Activated T-helper 2 cell treated with anti-CD3 and anti-CD28 coated beads, Interferon-gamma antibody, Interleukin-2, Interleukin-4, amounts not matched to agents 10 μg/mL and 5 μg/mL and 100 μg/mL, durations not matched to agents 14 hours and 24 hours and 36 hours (primary cell): ENCODE measurements at places on chromosomes 11 and 22.

GRCh38 chr11:65850217-65851082 lies 7.5 kb downstream of the CFL1 start:
- peak; percentile 10 for DNase-seq

DNA sequence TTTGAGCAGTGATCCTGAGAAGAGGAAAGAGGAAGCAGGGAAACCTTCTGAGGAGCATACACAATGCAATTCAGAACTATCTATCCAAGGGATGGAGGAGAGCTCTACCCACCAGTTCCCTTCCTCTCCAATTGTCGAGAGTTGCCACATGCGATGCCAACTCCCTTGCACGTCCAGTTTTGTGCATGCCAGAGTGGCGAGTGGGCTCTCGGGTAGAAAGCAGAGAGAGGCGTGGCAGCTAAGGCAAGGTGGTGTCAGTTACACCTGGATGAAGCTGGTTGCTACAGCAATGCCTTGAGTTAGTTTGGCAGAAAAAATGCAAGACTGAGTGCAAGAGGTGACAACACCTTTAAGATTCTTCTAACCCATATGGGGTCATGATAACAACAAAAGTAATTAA lies 420.4 kb upstream of the CCDC90B start:
- no peak for DNase-seq

DNA sequence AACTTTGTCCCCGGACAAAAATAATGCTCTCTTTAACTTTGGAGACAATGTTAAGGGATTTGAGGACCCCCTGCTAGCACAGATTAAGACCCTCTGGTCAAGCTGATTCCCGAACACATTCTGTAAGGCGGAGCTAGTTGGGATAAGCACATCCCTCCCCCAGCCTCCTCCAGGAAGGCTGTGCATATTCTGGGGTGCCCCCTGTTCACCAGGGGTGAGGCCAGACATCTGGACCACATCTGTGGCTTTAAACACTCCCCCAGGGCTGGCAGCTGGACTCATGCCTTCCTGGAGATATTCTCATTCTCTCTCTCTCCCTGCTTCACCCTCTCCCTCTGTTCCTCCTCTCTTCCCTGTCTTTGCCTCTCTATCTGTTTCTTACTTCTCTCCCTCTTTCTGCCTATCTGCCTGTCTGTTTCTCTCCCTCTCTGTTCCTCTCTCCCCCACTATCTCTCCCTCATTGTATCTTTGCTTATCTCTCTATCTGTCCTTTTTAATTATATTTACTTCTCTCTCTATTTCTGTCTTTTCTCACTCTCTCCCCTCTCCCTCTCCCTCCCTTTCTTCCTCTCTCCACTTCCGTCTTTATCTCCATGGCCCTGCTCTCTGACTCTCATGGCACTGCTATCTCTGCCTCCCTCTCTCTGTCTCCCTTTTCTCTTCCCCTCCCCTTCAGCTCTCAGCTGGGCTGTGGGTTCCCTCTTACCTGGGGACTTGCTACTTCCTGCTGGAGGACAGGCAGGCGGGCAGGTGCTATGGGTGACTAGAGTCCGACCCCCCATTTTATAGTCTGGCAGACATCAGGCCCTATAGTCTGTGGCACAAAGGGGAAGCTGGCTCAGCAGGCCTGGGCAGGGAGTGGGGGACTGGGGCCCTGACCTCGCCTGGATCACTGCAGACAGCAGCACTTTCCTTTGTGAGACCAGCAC lies at the start of gene CRYBB1:
Gene CRYBB1, minus strand, starts transcription at position 757 of the 929 bp plus-strand sequence. CDS start 1,708 bp downstream, outside the sequence.
- DNase-seq: no peak

DNA sequence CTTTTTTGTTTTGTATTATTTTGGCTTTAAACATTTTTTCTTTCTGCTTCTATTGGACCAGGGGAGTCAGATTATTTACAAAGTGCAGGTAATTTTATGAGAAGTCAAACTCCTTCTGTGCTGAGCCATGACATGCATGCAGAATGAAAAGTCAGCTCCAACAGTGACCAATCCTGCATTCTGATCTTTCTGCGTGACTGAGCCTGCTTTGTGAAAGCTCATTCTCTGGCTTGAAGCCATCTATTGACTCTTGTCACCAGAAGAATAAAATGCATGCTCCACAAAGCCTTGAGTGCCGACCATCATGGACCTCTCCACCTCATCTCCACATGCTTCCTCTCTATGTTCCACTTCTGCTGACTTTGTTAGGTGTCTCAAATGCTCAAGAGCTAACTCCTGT lies 50.2 kb downstream of the MIAT start:
- no peak for DNase-seq

- DNase-seq: no peak
Observed at GRCh38 chr11:128528294-128528693, 59.1 kb downstream of the ETS1 start.

- no peak for DNase-seq
Observed at GRCh38 chr11:44595964-44596381, 30.5 kb downstream of the CD82 start.

DNA sequence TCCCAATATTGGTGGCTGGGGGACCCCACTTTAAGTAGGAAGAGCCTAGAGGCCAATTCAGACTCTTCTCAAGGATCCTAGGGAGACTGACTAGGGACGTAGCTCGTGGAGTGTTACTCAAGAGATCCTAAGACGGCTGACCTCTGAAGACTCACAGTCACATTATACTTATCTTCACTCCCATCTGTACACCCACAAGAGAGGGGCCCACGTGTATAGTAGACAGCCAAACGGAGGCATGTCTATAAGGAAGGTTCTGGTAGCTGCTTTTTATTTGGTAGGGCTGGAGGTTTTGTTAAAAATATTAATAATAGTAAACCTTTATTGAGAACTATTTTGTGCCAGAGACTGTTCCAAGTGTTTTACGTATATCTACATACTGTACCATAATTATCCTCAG lies 22.9 kb upstream of the APOA1 start:
- no peak for DNase-seq

GRCh38 chr22:46848197-46848596 lies 85.7 kb downstream of the TBC1D22A start:
- no peak for DNase-seq

DNA sequence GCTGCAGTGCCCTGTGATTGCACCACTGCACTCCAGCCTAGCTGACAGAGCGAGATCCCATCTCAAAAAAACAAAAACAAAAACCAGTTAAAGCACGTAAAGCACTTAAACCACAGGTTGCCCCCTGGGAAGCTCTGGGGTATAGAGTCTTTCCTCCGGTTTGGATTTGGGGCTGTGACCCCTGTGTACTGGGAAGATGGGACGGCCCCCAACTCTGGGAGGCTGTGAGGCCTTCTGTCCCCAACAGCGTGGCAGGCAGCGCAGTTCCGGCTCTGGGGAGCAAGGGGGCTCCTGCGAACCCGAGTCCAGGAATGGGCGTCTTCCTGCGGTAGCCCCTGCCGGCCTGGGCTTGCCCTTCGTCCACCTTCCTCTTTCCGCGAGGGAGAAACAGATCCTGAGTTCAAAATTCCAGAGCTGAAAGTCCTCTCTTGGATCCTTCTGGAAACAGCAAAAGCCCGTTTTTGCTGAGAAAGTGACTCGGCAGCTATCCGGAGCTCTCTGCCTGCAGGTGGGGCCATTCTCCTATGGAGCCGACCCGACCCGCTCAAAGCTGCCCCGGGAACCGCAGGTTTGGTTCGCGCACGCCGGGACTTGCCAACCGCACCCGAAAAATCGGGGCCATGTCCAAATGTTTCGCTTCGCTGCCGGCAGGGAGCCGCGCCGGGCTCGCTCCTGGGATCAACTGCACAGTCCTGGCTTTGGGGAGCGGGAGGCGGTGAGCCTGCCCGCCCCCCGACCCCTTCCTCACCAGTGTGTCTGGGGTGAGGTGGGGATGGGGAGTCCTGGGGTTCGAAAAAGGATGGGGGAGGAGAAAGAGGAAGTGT lies 36.3 kb upstream of the POLA2 start:
- DNase-seq: peak; percentile 41

GRCh38 chr11:10857459-10857708 lies 469 bp downstream of the ZBED5 start:
- DNase-seq: no peak

- DNase-seq: no peak
Observed at GRCh38 chr22:25848954-25849353, 107.0 kb downstream of the MYO18B start.

DNA sequence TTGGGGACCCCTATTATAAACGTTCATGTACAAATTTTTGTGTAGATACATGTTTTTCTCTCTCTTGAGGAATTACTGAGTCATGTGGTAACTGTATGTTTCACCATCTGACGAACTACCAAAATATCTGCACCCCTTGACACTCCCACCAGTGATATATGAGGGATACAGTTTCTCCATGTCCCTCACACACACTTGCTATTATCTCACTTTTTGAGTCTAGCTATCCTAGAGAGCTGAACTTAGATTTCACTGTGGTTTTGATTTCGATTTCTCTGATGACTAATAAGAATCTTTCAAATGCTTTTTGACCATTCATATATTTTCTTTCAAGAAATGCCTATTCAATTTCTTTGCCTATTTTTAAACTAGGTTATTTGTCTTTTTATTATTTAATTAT lies 200.2 kb downstream of the PGR start:
- DNase-seq: no peak

GRCh38 chr11:107683061-107683460 lies 28.8 kb downstream of the SLN start:
- DNase-seq: no peak

DNA sequence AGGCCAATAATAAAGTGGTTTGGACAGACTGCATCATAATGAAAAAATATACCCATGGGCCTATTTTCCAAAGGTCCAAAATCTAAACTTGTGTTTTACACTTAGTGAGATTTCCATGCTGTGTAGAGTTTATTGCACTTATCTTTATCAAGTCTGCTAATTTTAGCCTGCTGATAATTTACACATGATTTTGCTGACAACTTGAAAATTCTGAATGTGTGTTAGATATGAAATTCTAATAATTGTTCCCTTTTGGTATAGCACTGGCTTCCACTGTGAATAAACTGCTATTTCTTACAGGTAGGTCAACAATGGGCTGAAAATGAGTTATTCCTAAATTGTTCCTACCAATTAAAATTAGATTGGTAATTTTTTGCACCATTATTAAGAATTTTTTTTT lies 589.1 kb upstream of the ANO3 start:
- no peak for DNase-seq

DNA sequence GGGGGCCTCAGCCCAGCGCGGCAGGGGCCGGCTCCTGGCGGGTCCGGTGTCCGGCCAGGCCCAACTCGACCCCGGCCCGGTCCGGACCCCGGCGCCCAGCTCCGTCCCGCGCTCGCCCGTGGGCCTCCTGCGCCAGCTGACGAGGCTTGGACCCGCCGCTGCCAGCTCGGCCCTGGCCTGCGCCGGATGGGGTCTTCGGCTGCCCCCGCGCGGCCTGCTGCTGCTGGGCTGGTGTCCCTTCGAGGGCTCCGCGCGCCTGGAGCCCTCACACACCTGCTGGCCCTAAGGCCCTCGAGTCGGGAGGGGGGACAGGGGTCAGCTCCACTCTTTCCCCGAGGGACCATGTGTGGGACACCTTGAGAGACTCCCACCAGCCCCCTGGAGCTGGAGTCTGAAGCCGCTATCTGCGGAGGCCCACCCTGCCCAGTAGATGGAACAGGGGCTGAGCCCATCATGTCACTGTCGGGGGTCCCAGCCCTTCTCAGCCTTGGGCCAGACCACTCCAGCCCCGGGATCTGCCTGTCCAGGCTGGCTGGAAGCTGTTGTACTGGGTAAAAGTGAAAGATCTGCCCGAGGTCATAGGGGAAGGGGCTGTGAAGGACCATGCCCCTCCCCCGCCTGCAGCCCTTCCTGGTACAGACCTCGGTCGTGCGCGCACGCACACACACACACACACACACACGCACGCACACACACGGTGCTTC lies 768 bp upstream of the CDKN1C start:
- DNase-seq: no peak

DNA sequence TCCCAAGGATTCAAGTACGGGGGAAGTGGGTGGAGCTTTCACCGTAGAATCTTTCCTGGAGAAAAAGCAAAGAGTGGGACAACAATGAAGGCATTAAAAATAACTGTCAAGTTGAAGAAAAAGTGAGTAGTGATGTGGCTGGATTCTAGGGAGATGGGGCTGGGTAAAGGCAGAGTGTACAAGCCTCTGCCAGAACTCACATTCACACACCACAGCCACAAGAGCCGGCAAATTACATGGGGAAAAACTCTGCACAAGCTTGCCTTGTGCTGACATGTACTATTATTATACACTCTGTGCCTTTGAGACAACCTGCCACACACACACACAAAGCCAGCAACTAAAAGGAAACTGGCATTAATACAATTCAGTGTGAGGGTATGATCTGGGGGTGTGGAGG lies 182.6 kb downstream of the LARGE1 start:
- no peak for DNase-seq

- no peak for DNase-seq
Observed at GRCh38 chr11:42571878-42572610, 739.8 kb upstream of the API5 start.

DNA sequence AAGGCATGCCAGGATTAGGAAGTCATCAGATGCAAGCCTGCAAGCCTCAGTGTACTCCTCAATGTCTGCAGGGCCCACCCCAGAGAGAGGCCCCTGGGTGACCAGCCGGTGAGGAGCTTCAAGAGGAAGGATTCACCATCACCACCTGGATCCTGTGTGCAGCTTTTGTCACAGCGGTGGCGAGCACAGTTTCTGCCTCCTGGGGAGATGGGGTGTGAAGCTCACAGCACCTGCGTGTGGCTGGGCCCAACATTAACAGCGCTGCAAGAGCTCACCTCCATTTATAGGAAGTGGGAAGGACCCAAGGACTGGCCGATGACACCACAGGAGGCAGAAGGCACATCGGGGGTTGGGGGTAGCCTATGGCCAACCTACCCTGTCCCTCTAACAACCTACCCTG lies 235.3 kb downstream of the CTTN start:
- no peak for DNase-seq

- no peak for DNase-seq
Observed at GRCh38 chr22:50683086-50683993, 10.7 kb downstream of the SHANK3 start.

- no peak for DNase-seq
Observed at GRCh38 chr11:67652965-67653845, 2.7 kb upstream of the ACY3 start.
